ENCODE measurements at places on chromosomes 4 and X. TPM values are rescaled to one million over a fixed set of nuclear protein-coding genes. Genes with fewer than 3 reads are reported as not detected.
A peak's percentile ranks its signal among the peaks of the same experiment; 100 is the strongest.

Gene FHDC1
- 0.10 TPM for total RNA-seq

Gene RNF175
- total RNA-seq, result not detected

Gene IRS4
- total RNA-seq, result not detected

Gene MAGEB10
- total RNA-seq, result not detected

Gene LEF1
- total RNA-seq, result 319 TPM

Gene BDH2
- total RNA-seq, result 8.6 TPM

GRCh38 chr4:81919223-81919622 lies 447.5 kb upstream of the RASGEF1B start:
- no peaks in the 10 kb centered on the region for H3K4me1 ChIP-seq
- H3K4me3 ChIP-seq, result no peak overlapping the region
- peaks cover 44% of the 10 kb centered on the region for H3K27me3 ChIP-seq
- no peak overlapping the region for H3K27ac ChIP-seq
- H3K36me3 ChIP-seq, result peaks cover 6% of the 10 kb centered on the region
- no peak for DNase-seq

DNA sequence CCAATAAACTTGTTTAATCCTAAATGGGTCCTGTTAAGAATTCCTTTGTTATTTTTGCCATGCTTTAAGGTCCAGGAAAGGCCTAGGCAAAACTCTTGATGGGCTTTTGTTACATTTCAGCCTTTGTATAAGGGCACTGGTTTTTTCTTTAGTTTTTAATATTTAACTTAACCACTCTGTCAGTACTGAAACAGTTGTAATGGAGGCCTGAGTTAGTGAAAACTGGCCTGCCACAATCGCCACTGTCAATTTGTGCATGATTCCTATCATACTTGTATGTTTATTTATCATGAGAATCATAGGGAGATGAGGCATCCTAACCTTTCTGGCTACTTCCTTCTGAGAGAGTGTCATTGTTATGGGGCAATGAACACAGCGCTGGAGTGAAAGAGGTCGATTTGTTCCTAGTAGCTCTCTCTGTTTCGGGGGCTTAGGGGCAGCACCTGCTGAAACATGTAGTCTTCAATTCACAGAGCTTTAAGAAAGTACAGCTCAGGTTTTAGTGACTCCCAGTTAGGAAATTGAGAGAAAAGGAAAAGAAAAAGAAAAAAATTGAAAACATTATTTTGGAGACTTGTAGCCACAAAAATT lies 393.8 kb upstream of the FSTL5 start:
- no peak for DNase-seq
- no peaks in the 10 kb centered on the region for H3K4me1 ChIP-seq
- no peak overlapping the region for H3K4me3 ChIP-seq
- H3K36me3 ChIP-seq, result no peaks in the 10 kb centered on the region
- no peak overlapping the region for H3K27ac ChIP-seq

- peak overlapping the region; percentile 66 for H3K4me3 ChIP-seq
- H3K36me3 ChIP-seq, result no peaks in the 10 kb centered on the region
- H3K4me1 ChIP-seq, result no peaks in the 10 kb centered on the region
- H3K27me3 ChIP-seq, result peaks cover 23% of the 10 kb centered on the region
- no peak for DNase-seq
Observed at GRCh38 chrX:38221391-38221929, 789 bp upstream of the SRPX start.

DNA sequence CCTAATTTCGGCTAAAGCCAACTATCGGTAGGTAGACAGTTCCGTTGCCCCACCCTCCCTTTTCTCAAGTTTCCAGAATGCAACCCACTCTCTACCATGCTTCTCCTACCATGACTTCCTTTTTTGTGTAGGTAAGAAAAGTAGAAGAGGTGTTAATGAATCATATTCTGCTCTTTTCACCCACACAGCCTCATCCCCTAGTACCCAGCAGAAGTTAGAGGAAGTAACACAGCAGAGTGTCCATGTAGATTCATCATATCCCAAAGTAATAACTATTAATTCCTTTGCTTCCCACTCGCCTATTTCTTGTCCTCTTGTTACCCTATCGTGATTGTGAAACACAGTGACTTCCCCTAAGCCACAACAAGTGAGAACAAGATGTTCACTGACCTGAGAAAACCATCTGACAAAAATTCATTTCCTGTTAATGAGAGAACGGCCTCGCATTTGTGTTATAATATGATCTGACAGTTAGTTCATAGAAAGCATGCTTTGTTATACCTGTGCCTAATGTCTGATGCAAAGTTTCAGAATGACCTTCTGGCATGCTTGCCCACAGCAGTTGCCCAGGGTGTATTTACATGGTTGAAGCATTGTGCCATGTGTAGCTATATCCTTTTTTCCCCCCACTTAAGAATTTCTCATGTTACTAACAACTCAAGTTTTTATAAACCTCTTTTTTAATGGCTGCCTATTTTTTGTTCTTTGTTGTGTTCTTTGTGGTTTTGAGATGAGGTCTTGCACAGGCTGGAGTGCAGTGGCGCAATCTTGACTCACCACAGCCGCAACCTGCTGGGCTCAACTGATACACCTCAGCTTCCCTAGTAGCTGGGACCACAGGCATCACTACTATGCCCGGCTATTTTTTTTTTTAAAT lies 185.6 kb downstream of the RAP1GDS1 start:
- no peaks in the 10 kb centered on the region for H3K27me3 ChIP-seq
- H3K36me3 ChIP-seq, result peaks cover 5% of the 10 kb centered on the region
- peak overlapping the region; percentile 94 for H3K27ac ChIP-seq
- H3K4me3 ChIP-seq, result peak overlapping the region; percentile 83

- no peak for DNase-seq
- peaks cover 3% of the 10 kb centered on the region for H3K4me1 ChIP-seq
- H3K4me3 ChIP-seq, result no peak overlapping the region
- H3K36me3 ChIP-seq, result no peaks in the 10 kb centered on the region
- H3K27ac ChIP-seq, result peak overlapping the region; percentile 54
Observed at GRCh38 chrX:23857935-23858334, 49.8 kb downstream of the APOO start.

- peaks cover 2% of the 10 kb centered on the region for H3K4me1 ChIP-seq
- no peak overlapping the region for H3K4me3 ChIP-seq
- no peaks in the 10 kb centered on the region for H3K27me3 ChIP-seq
Observed at GRCh38 chrX:148443216-148443615, 57.2 kb upstream of the AFF2 start.

DNA sequence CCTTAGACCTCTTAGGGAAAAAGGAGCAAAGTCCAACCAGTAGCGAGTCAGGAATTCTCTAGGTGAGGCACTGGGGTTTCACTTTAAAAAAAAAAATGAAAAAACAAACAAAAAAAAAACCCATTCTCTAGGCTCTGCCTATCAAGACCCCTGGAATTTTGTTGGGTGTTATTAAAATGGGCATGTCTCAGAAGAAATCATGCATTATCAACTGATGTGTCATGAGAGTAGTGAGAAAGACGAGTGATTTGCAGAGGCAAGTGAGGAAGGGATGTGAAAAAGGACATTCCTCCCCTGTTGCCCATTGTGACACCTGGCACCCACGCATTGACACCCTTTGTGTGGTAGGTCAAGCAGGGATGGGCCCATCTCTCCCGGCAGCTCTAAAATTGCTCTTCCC lies 78.9 kb downstream of the AASDH start:
- H3K36me3 ChIP-seq, result peaks cover 4% of the 10 kb centered on the region
- no peak for DNase-seq
- H3K4me3 ChIP-seq, result no peak overlapping the region
- peaks cover 23% of the 10 kb centered on the region for H3K27me3 ChIP-seq
- peaks cover 8% of the 10 kb centered on the region for H3K4me1 ChIP-seq

- no peak overlapping the region for H3K4me3 ChIP-seq
- no peaks in the 10 kb centered on the region for H3K4me1 ChIP-seq
- H3K27ac ChIP-seq, result no peak overlapping the region
- no peaks in the 10 kb centered on the region for H3K36me3 ChIP-seq
- no peaks in the 10 kb centered on the region for H3K27me3 ChIP-seq
- no peak for DNase-seq
Observed at GRCh38 chrX:42738552-42738951, 39.4 kb downstream of the PPP1R2C start.

GRCh38 chr4:161121451-161121850 lies 1042.3 kb downstream of the FSTL5 start:
- H3K4me3 ChIP-seq, result no peak overlapping the region
- peaks cover 2% of the 10 kb centered on the region for H3K36me3 ChIP-seq
- DNase-seq, result no peak
- H3K27me3 ChIP-seq, result no peaks in the 10 kb centered on the region

- peaks cover 9% of the 10 kb centered on the region for H3K36me3 ChIP-seq
- H3K4me1 ChIP-seq, result peaks cover 8% of the 10 kb centered on the region
- H3K27me3 ChIP-seq, result no peaks in the 10 kb centered on the region
- no peak overlapping the region for H3K4me3 ChIP-seq
- no peak overlapping the region for H3K27ac ChIP-seq
- DNase-seq, result no peak
Observed at GRCh38 chr4:101081695-101082369, 265.5 kb downstream of the PPP3CA start.

DNA sequence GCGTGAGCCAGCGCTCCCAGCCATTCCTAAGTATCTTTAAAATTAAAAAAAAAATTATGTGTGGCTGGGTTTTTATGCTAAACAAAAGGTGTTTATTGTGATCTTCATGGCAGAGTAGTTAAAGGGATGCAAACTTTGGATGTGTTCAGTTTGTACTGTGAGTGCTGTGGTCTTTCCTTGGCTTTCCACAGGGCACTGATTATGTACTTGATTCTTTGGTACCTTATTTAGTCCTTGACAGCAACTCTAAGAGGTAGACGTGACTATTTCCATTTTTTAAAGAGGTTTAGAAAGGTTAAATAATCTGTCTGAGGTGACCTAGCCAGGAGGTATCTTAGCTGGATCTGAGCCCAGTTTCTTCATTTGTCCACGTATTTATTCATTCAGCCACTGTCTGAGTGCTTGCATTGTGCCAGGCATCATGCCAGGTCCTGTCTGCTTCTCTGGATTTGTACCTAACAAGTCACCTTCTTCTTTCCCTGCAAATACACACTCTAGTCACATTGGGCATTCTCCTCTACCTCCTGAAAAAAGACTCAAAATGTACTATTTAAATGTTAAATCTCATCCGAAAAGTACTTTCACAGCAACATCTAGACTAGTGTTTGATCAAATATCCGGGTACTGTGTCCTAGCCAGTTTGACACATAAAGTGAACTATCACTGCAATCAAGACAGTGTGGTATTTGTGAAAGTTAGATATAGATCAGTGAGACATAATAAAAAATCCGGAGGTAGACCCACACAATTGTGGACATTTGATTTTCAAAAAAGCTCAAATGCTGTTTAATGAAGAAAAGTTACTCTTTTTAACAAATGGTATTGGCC lies 31.5 kb downstream of the WWC2 start:
- H3K4me3 ChIP-seq, result no peak overlapping the region
- no peak overlapping the region for H3K27ac ChIP-seq
- no peaks in the 10 kb centered on the region for H3K36me3 ChIP-seq
- no peak for DNase-seq
- H3K4me1 ChIP-seq, result peaks cover 22% of the 10 kb centered on the region
- H3K27me3 ChIP-seq, result no peaks in the 10 kb centered on the region

DNA sequence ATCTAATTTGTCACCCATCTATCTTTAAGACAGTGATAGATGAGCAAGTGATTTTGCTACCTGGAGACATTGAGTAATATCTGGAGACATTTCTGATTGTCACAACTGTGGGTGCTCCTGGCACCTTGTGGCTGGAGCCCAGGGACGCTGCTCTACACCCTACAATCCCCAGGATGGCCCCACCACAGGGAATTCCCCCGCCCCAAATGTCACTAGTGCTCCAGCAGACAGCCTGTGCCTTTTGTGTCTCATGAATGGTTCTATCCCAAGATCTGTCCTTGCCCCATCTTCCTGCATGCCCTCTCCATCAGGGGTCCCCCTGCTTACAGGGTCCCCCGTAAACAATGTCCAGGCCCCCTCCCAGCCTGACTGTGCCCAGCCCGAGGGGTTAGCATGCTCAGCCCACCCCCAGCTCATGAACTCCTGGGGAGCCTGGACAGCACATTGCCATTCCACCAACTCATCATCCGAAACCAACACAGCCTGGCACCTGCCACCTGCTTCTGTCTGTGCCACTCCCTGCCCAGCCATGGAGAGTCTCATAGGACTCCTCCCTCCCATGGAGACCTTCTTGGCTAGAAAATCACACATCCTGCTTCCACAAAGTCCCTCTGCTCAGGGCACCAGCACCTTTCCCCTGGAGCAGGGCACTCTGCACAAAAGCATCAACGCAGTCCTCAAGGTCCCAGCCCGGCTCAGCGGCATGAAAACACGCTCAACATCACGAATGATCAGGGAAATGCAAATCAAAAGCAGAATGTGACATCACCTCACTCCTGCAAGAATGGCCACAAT lies 5.7 kb downstream of the P2RY8 start:
- H3K36me3 ChIP-seq, result no peaks in the 10 kb centered on the region
- no peak for DNase-seq
- peaks cover 11% of the 10 kb centered on the region for H3K4me1 ChIP-seq
- H3K4me3 ChIP-seq, result no peak overlapping the region
- H3K27ac ChIP-seq, result no peak overlapping the region

DNA sequence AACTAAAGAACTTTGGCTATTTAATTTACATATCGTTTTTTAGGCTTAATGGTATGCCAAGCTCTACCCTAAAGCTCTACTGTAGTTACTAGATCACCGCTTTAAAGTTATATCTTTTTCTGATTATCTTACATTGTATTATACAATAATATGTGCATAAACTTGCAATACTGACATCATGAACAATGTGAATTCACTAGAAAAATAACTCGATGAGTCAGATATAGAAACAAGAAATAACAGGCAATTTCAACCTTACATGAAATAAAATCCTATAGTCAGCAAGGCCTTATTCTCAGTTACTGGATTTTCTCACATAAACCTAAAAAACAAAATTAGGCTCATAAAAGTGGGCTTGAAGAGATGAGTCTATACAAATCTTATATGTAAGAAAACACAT lies 32.5 kb downstream of the PDGFC start:
- H3K27ac ChIP-seq, result no peak overlapping the region
- H3K4me3 ChIP-seq, result no peak overlapping the region
- H3K4me1 ChIP-seq, result no peaks in the 10 kb centered on the region
- DNase-seq, result no peak
- H3K36me3 ChIP-seq, result no peaks in the 10 kb centered on the region

- peak overlapping the region; percentile 45 for H3K4me3 ChIP-seq
- no peaks in the 10 kb centered on the region for H3K36me3 ChIP-seq
- H3K27ac ChIP-seq, result no peak overlapping the region
- peaks cover 19% of the 10 kb centered on the region for H3K27me3 ChIP-seq
- no peak for DNase-seq
- H3K4me1 ChIP-seq, result no peaks in the 10 kb centered on the region
Observed at GRCh38 chr4:7139167-7139982, 53.0 kb upstream of the SORCS2 start.

DNA sequence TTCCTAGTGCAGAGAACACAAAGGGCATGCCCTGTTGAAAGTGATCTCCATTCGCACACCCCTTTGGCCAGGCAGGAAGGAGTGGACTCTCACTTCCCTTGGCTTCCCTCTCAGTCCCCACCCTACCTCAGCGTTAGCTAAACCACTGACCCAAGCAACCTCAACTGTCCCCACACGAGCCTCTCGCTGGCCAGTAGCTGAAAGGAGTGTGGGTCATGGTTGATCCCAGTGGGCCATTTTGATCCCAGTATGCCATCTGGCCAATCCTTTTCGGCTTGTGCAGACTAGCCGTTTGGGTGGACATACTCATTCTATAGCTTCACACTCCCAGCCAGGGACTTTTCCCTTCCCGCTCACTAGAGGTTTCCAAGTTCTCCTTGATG lies 24.4 kb upstream of the BCORL1 start:
- no peaks in the 10 kb centered on the region for H3K36me3 ChIP-seq
- H3K27ac ChIP-seq, result no peak overlapping the region
- no peak for DNase-seq
- no peaks in the 10 kb centered on the region for H3K27me3 ChIP-seq
- peaks cover 14% of the 10 kb centered on the region for H3K4me1 ChIP-seq

All from T-helper 17 cell (primary cell).